ENCODE measurements at places on chromosomes 12 and 14. TPM values are rescaled to one million over a fixed set of nuclear protein-coding genes. Genes with fewer than 3 reads are reported as not detected.

The ANKRD33 gene
- not detected for total RNA-seq

DNA sequence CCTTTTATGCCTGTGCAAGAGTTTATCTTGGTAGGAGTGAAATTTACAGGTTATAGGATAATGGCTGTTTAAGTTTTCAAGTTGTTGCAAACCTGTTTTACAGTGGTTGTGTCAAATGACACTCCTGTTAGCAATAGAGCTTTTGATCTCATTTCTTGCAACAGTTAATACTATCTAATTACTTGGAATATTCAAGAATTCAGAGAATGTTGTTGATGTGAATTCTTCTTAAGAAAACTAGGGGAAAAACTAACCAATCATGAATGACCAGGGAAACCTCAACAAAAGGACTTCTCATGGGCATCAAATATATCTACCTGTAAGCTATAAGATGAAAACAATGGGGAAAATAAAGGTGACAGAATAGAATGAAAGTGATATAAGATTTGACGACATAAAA lies 85.0 kb downstream of the IPO8 start:
- DNase-seq, result no peak

GRCh38 chr14:56004786-56005185 lies 113.4 kb upstream of the PELI2 start:
- peak; percentile 11 for DNase-seq

DNA sequence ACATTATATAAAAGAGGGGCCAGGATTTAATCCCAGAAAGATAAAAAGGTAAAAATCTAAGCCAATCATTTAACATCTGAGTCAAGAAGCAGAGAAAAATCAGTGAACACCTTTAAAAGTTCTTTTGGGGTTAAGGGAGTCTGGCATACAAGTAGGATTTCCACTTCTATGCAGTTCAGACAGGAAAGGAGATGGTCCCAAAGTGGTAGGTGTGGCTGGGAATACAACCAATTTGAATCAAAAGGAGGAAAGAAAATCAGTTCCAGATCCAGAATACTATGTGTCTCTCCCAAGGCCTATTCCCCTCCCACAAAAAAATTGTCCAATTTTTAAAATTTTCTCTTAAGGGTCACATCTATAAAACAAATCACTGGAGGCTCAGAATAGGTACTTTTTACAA lies 167.4 kb downstream of the PHLDA1 start:
- DNase-seq, result no peak

GRCh38 chr12:4265280-4265679 lies 8.3 kb upstream of the CCND2 start:
- no peak for DNase-seq

- DNase-seq, result no peak
These were observed 48.8 kb downstream of the KCNJ8 start for GRCh38 chr12:21725731-21726130.

DNA sequence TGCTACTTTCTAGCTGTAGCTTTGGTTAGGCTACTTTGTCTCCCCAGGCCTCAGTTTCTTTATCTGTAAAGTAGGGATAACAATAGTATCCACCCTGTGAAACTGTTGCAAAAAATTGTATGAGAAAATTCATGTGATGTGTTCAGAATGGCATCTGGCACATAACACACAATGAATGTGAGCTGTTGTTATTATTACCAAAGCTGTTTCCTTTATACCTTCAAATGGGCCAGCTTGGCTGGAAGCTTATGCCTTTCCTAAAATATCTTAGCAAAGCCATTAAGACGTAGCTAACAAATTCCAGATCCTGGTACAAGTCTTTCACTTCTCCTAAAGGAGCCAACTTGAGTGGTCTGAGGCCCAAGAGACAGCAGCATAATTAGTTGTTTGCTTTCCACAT lies 25.2 kb upstream of the MANSC4 start:
- no peak for DNase-seq

The GDF11 gene
- 11.9 TPM for total RNA-seq

The RAD51B gene
- total RNA-seq, result 27.4 TPM

DNA sequence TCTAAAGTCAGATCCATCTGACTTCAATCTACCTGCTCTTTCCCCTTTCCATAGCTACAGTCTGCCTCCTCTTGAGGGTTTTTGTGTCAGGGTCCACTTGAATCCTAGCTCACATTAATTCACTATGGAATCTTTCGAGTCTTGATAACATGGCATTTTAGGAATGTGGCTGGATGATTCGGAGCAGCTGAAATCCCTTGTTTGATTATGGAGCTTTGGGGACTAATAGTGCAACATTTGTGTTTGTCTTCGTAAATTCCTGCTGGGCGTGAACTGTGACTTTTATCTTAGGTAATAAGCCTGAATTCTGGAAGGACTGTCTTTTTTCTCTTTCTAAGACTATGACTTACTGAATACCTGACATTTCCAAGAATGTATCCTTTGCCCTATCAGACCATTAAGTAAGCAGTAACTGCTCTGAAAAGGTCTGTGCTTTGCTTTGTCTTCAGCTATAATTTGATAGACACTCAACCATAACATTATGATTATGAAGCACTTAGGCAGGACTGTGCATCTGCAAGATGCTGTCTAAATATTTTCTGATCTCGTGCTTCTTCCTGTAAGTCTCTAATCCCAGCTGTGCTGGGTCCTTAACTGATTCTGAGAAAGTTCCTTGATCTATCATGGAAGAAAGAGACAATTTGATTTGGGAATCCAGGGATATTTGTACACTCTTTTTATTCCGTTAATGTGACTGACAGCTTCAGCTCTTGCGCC lies 19.0 kb upstream of the PELI2 start:
- no peak for DNase-seq

DNA sequence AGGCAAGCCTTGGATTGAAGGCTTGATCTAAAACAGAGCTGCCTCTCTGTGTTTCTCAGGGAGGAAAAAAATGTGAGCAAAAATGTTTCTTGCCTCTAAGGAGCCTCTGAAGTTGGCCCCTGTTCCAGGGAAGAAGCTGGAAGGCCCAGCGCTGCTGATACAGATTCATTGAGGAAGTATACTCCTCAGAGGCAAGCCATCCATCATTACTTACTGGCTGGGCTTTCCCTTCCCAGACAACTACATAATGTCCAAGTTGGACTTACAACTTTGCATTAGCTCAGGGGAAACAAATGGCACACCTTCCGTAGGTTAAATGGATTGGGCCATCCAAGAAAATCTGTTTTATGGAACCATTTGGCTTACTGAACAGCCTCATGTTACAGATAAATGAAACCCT lies 263.7 kb upstream of the SEL1L start:
- DNase-seq, result no peak

The KLRC4 gene
- total RNA-seq, result 2.4 TPM

- DNase-seq, result no peak
These were observed 134.1 kb downstream of the PLEKHA5 start for GRCh38 chr12:19263672-19264071.

DNA sequence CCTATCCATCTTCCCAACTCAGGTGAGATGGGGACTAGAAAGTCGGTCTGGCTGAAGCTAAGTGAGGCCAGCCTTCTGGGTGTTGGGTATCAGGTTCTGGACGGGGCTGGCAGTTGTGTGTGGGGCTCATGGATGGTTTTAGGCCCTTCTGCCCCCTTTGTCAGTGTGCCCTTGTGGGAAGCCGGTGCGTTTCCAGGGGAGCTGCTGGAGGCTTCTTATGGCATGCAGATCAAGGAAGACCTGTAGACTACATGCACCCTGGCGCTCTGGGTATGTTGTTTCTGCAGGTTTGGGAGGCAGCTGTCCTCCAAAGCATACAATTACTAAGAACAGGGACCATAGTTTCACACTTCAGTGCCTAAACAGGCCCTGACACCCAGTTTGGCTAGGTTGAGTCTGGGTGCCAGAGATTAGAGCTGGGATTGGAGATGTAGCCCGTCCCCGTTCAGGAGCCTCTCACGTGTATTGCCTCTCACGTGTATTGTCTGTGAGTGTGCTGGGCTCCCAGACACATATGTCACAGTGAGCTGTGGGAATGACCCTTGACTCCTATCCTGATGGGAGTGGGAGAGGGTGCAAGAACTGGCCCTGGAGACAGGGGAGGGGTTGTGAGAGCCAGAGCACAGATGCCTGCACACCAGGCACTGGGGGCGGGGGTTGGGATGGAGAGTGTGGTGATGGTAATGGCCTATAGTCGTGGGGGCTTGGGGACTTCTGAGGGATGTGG lies 84.4 kb downstream of the SLC25A47 start:
- no peak for DNase-seq

GRCh38 chr14:30252151-30252550 lies 306.8 kb upstream of the G2E3 start:
- no peak for DNase-seq

- DNase-seq, result no peak
These were observed 8.2 kb downstream of the CAMKK2 start for GRCh38 chr12:121288158-121288845.

GRCh38 chr12:132389026-132389425 lies 59.6 kb upstream of the GALNT9 start:
- DNase-seq, result no peak

- DNase-seq, result no peak
These were observed 215.5 kb downstream of the DPF3 start for GRCh38 chr14:72678356-72678755.

GRCh38 chr14:97499790-97500481 lies 702.8 kb downstream of the VRK1 start:
- DNase-seq, result no peak

- no peak for DNase-seq
These were observed 43.9 kb downstream of the NINJ2 start for GRCh38 chr12:619346-619745.
